CD8-positive, alpha-beta memory T cell (primary cell): ENCODE measurements at places on chromosomes 7 and 10.

- no peak for DNase-seq
Measured at GRCh38 chr7:99505324-99505662, 831 bp downstream of the ZKSCAN5 start.

DNA sequence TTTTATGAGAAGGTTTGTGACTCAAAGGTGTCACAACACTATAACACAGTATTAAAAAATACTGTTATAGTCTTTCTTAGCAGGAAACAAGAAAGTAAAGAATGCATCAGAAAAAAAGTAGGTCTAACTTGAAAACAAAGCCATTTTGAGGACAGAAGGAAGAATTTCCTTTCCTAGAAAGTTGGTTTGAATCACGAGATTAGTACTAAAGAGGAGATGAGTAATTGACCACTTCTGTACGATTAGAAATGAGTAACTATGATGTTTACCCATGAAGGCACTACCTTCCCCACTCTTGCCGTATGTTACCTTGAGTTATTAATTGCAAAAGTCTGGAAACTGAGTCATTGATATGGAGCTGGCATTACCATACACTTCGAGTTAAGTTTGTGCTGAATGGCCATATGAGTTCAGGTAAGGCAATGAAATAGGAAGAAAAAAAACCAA lies 65.2 kb downstream of the FAM185A start:
- DNase-seq, result no peak

DNA sequence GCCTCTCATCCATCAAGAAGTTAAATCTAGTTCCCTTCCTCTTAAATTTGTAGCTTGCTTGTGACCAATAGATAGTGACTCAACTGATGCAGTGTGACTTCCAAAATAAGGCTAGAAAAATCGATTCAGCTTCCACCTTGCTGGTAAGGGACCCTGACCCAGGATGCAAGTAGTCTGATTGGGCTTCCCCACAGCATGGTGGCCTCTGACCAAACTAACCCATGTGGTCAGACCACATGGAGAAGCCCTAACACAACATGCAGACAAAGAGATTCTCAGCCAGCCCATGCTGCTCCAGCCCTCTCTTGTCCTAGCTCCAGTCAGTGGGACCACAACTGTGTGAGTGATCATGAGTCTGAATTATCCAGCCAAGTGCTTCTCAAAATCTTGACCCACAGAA lies 710.8 kb downstream of the MAGI2 start:
- no peak for DNase-seq

DNA sequence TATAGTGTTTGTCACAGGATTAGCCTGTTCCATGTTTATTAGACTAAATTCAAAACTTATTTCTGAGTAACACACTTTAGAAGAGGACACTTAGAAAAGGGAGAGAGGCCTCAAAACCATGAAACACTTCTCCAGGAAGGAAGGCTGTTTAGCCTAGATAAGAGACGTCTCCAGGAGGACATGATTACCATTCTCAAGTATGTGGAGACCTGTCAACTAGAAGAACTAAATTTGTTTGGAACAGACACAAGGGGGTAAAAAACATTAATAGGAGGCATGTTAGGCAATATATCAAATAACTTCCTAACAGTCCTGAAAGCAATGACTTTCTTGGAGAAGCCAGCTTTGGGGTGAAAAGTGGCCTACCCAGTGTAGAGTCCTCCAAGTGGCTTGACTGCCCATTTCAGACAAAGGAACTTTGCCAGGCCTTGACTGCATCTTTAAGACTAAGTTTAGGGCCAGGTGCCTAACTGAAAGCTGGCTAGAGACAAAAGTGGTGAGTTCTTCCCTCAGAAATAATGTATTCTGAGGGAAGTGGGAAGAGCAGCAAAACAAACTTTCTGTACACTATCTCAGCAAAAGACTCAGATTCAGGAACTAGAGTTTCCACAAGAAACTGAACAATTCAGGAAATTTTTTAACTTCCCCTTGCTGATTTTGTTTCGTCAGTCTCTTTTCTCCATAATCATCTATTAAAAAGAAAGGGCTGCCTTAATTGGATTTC lies 11.8 kb downstream of the NCOA4 start:
- no peak for DNase-seq

GRCh38 chr7:2564970-2565540 lies 6.3 kb downstream of the IQCE start:
- DNase-seq, result no peak
